ENCODE measurements at places on chromosomes 16 and 17. TPM values are rescaled to one million over a fixed set of nuclear protein-coding genes. Genes with fewer than 3 reads are reported as not detected.

Gene CA4
- 0.10 TPM for total RNA-seq

Gene IRX3
- not detected for total RNA-seq

Gene COL1A1
- 0.38 TPM for total RNA-seq

Gene GPR142
- 1.3 TPM for total RNA-seq

Gene ASGR2
- total RNA-seq: not detected

Gene EPOP
- 13.9 TPM for total RNA-seq

Gene PRAC1
- not detected for total RNA-seq

Gene TMC5
- total RNA-seq: 24.9 TPM

Gene MLYCD
- 3.0 TPM for total RNA-seq

Gene CCL1
- total RNA-seq: not detected

Gene DLX4
- 0.51 TPM for total RNA-seq

Gene CRYM
- total RNA-seq: 0.61 TPM

Gene MT1A
- total RNA-seq: 2.0 TPM

Gene CBLN1
- total RNA-seq: 0.39 TPM

Gene TBC1D3B
- total RNA-seq: 18.6 TPM

Gene NAA38
- total RNA-seq: 71.8 TPM

Gene SAP30BP
- total RNA-seq: 53.8 TPM

Gene TEX14
- total RNA-seq: 0.03 TPM

Gene ZNF629
- total RNA-seq: 19.8 TPM

Gene OR2C1
- not detected for total RNA-seq

Gene C17orf113
- 3.7 TPM for total RNA-seq

Gene CCDC40
- total RNA-seq: 7.0 TPM

Gene TIMM22
- total RNA-seq: 7.7 TPM

Gene HEATR9
- total RNA-seq: not detected

Gene GLIS2
- total RNA-seq: 6.7 TPM

Gene MYO15A
- total RNA-seq: 0.05 TPM

Gene HBZ
- total RNA-seq: not detected

Gene KRT33A
- not detected for total RNA-seq

Gene ALOX12
- not detected for total RNA-seq

Gene FAM20A
- total RNA-seq: not detected

Gene CIBAR2
- not detected for total RNA-seq

Gene CD300C
- 0.68 TPM for total RNA-seq

Gene ALDH3A1
- total RNA-seq: 20.0 TPM

Gene CD300E
- not detected for total RNA-seq

Measured in HT-29 (cell line).